ENCODE measurements at places on chromosomes 11 and 22.

DNA sequence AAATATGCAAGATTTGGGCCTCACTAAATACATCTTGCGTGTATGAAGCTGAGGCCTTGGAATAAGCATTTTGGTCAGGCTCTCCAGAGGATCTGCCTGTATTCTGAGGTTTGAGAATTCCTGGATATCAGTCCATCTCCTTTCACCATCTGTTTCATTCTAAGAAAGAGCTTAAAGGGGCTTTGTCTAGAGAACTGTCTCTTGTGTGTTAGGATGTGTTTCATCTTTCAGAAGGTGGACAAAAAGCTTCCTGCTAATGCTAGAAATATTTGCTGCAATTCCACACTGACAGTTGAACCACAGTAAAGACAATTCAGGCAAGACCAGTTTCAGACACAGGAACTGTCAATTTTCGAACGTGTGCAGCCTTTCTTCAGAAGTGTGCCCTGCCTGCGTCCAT is 185.4 kb downstream of the DBX1 start:
- DNase-seq, result no peak

- DNase-seq, result no peak
These were observed 117.5 kb downstream of the WNT7B start for GRCh38 chr22:45859231-45860161.

DNA sequence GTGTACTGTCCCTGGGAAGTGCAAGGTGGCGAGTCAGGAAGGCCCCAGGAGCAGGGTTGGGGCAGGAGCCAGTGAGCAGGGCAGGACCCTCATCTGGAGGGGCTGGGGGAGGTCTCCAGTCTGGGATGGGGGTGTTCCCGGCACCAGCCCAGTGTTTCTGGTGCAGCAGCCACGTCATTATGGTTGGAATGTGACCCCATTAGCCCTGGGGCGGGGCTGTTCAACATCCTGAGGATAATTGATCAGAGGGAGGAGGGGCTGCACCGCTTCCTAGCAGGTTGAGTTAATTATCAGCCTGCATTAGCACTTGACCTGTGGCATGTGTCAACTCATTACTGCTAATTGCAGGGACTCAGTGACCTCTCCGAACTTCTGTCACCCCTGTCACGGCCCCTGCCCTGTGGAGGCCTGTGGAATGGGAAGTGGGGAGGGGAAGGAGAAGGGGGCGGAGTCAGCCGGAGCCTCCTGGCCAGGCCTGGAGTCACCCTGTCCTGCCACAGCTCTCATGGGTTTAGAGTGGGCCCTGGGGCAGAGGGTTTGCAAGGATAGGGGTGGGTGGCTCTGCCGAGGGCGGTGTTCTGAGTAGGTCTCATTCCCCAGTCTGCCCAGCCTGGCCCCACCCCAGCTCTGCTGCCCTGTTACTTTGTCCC is 52.8 kb upstream of the CCDC188 start:
- DNase-seq, result no peak

- DNase-seq, result no peak
These were observed 52.0 kb downstream of the CADM1 start for GRCh38 chr11:115452241-115452640.

GRCh38 chr22:50436015-50436830 is 38.6 kb downstream of the SBF1 start:
- no peak for DNase-seq

- no peak for DNase-seq
These were observed 27.7 kb upstream of the RRM1 start for GRCh38 chr11:4066910-4067309.

DNA sequence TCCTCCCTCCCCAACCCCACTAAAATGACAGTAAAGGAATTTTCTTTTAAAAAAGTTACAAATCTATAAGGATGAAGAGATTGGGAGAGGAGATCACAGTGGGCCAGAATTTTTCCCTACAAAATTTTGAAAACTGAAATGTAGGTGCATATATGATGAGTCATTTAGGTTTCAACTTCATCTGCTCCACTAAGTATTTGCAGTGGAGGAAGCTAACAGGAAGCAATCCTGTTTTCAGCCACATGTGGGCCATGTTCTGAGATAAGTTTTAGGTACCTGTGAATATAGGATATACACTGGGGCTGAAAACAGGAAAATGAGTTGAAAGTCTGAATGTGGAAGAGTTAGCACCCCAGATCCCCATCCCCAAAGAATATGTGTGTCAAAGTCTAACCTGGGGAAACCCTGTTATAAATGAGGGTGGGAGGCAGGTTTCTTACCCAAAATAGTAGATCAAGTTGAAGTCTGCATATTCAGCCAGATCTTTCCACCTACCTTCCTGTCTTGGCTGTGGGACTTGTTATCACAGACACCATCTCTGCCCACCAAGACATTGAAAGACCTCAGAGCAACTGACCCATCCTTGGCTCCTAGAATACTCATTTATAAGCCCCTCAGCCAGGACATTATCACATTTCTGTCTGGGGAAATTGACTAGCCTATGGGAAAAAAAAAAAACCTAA is 87.3 kb downstream of the PACS1 start:
- DNase-seq, result no peak

DNA sequence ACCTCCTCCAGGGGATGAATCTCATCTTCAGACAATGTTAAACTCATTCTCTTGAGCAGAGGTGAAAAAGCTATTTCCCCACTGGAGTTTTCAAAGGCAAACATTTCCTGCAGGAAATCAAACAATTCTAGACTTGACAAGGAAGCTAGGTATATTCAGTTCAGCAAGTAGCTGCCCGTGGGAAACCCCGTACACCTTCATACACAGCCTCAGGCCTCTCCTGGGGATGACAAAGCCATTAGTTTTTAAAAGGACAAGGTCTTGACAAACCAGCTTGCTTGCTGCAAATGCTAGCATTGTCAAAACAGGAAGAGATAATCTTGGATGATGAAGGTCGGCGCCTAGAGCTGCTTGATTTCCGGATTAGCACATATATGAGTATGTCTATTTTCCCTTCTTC is 1630.8 kb upstream of the TENM4 start:
- DNase-seq, result no peak

DNA sequence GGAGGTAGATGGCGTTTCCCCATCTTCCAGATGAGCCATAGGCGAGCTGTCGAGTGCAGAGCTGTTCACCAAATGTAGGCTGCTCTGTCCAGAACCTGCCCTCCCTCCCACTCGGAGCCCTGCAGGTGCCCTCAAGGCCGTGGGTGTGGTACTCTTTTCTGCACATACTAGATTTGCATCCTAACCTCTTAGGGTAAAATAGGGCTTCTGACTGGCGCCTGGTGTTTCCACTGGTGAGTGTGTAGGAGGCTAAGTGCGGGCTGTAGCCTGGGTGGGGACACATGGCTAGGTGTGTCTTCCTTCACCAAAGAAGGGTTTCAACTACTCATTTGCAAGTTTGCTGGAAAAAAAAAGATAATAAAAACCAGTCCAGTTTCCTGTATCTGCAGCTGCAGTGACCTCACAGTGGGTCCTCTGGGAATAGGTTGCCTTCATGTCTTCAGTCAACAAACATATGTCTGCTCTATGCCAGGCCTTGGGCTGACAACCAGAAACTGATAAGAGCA is 8.5 kb downstream of the BIK start:
- no peak for DNase-seq

GRCh38 chr11:111777094-111778046 is 11.2 kb upstream of the PPP2R1B start:
- no peak for DNase-seq

GRCh38 chr22:37999236-37999635 is 14.9 kb upstream of the SOX10 start:
- no peak for DNase-seq
